ENCODE measurements at places on chromosomes 5 and 9.
A peak's percentile ranks its signal among the peaks of the same experiment; 100 is the strongest.

DNA sequence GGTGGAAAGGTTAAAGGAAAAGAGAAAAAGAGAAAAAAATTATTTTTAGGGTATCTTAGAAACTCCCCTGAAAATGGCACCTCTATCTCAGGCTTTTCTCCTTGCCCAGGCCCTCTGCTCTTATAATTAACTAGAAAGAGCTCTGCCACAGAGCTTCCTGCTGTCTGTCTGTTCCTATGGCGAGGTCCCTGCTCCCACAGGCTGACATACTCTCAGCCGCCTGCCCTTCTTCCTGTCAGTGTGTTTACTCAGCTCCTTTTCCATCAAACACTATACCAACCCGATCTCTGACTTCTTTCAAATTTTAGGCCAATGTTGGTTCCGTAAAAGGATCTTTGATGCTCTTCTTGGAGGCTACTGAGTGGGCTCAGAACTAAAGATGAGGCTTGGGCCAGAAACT lies 482.6 kb downstream of the DMAC1 start:
- no peak for DNase-seq

- no peak for DNase-seq
These were observed 379.3 kb downstream of the PLK2 start for GRCh38 chr5:58080573-58080972.

DNA sequence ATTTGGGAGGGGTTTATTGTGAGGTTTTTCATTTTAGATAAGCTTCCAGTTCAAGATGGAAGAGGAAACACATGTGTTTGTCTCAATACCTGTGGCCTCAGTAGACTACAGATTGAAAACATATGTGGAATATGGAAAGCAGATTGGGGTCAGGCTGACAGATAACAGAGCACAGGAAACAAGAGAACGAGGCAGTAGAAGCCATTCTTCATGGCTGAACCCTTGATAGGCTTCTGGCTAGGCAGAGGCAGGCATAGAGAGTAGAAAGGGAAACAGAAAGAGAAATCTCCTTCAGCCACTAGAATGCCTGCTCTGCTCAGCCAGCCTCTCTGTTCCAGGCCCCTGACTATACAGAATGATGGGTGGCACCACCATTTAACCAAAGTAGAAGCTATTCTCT lies 152.5 kb downstream of the MUSK start:
- no peak for DNase-seq

- DNase-seq = no peak
These were observed 21.4 kb upstream of the OTULINL start for GRCh38 chr5:14560091-14560595.

- DNase-seq = no peak
These were observed 491.3 kb upstream of the MEF2C start for GRCh38 chr5:89374144-89374784.

DNA sequence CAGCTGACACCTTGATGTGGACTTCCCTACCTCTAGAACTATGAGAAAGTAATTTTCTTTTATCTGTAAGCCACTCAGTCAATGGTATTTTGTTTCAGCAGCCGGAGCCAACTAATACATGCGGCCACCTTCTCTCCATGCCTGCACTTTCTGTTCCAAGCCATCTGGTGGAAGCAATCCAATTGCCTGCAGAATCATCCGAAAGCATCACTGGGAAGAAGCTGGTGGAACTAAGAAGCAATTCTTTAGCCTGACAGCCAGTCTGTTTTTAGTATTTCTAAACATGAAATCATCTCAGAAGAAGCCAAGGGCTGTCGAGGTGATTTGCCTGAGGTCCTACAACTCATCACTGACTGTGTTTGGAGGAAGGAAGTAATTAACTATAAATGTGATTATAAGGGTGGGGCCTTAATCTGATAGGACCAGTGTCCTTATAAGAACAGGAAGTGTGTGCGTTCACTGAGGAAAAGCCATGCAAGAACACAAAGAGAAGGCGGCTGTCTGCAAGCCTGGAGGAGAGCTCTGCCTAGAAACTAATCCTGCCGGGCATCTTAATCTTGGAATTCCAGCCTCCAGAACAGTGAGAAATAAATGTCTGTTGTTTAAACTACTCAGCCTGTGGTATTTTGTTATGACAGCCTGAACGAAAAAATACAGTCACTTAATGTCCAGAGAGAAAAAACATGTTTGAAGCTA lies 49.1 kb downstream of the NXNL2 start:
- DNase-seq = no peak

DNA sequence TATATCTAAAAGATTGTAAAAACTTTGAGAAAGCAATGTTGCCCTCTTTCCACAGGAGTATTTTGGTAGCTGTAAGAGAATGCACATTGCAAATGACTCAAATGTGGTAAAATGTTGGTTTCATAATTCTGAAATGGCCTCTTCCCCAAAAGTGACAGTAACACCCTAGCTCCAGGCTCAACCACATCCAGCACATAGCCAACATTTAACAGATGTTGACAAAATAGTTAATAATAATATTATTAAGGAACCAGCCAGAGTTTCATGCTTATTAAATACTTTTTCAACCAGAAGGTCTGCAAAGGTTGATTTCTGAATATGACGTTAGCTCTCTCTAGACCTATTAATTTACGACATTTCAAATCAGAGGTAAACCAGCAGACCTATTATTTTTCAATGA lies 1.3 kb downstream of the ANXA1 start:
- DNase-seq = no peak

- DNase-seq = no peak
These were observed 100.4 kb downstream of the TRIM36 start for GRCh38 chr5:115069087-115069968.

DNA sequence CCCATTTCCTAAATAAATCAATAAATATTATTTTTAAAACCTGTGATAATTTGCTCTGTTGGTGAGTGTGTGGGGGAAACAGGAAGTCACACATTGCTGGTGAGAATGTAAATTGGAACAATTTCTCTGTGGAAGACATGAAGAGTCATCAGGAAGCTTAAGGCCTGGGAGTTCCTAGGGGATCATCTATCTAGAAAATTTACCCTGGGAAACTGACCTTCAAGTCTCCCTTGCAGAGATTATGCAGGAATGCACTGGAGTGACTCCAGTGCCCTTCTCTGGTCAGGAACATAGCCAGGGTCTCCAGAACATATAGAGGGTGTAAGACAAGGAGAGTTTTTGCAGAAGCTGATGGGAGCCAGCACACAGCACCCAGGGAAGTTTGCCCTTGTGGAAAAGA lies 13.0 kb upstream of the GCNT1 start:
- no peak for DNase-seq

- DNase-seq = no peak
These were observed 83.4 kb downstream of the MEGF10 start for GRCh38 chr5:127373858-127374491.

DNA sequence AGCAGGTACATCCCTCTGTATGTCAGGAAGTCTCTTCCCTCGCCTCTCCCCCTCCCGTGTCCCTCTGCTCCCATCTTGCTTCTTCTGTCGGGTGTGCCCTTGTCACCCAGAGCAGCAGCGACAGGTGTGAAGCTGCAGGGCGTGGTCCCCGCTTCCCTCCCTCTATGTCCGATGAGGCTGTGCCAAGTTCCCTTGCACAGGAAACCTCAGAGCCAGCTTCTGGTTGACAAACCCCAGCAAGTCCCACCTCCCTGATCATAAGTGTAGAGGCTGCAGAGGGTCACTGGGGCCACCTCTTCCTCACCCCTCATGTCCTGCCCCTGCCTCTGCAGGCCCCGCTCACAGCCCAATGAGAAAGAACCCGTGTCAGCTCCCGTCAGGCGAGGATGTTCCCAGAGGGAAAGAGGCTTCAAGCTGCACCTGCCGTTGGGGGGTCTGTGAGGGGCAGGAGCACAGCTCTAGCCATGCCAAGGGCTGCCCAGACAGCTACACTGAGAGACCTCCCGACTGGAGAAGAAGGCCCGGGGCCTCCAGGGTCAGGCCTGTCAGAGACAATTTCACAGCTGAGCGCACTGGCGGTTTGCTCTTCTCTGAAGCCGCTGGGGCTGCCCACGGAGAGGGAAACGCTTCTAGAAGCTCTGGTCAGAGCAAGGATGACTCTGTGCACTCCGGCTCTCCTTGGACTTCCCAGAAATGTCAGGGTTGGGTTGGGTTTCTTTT lies 73.3 kb downstream of the AK8 start:
- DNase-seq = no peak

- no peak for DNase-seq
These were observed 657.8 kb downstream of the TLE1 start for GRCh38 chr9:81031422-81032029.

DNA sequence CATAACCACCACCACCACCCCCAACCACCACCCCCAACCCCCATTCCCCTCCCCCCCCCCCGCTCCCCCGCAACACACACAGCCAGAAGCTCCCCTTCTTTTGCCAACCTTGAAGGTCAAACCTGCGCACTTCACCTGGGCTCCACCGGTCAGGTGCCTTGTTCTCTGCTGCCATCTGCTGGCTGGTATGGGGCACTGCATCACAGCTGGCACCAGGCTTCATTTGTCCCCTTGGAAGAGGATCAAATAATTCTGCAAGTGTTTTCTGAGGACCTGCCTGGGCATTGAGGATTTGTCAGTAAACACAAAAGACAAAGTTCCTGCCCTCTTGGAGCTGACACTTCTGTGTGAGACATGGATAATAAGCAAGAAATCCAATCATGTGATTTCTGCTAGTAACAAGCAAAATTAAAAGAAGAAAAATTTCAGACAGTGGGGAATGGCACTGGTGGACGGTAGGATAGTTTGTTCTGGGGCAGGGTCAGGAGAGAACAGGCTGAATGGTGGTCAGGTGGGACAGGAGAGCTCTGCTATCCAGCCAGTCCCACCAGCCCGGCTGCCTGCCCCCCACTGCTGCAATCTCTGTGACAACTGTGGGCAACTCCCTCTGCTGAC lies 55.6 kb upstream of the LMX1B start:
- DNase-seq = peak; percentile 54

DNA sequence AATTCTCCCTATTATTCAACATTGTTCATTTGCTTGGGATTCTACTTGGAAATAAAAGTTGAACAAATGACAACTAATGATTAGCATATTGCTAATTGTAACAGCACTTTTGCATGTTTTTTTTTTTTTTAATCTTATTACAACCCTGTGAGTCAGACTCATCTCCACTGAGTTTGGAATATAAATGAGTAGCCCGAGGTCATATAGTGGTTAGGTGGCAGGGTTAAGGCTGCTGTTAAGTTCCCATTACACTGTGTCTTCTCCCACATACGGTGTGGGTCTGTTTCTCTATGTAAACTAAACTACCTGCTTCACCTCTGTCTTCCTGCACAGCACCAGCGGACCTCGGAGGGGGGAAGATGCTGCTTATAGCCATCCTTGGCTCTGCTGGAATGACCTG lies 92.4 kb downstream of the EQTN start:
- no peak for DNase-seq

DNA sequence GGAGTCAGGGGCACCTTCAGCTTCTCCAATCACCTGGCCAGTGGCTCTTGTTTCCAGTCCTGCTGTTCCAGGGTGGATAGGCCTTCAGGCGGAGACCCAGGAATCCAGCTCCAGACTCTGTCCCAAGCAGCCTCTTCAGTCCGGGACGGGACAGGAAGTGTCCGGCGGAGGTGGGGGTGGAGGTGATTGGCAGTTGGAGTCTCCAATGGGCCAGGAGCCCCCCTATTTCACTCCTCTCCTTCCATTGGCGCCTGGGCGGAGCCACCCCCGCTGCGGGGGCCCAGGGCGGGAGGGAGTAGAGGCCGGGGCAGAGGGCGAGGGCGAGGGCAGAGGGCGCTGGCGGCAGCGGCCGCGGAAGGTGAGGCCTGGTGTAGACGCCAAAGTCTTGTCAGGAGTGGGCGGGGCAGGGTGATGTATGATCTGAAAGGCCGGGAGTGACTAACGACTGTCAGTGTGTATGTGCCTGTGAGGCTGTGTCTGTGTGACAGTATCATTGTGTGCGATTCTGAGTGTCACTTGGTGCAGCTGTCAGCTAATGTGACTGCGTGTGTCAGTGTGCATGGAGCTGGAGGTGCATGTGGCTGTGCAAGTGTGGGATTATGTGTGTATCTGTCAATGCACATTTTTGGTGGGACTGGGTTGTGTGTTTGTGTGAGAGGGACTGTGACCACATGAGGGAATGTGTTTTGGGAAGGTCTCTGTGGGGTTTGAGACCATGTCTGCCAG lies at the start of gene IL11RA:
Gene IL11RA (plus strand): TSS at position 310 of the 726 bp plus-strand sequence. CDS start 3,033 bp downstream, outside the sequence.
- DNase-seq = peak; percentile 62

DNA sequence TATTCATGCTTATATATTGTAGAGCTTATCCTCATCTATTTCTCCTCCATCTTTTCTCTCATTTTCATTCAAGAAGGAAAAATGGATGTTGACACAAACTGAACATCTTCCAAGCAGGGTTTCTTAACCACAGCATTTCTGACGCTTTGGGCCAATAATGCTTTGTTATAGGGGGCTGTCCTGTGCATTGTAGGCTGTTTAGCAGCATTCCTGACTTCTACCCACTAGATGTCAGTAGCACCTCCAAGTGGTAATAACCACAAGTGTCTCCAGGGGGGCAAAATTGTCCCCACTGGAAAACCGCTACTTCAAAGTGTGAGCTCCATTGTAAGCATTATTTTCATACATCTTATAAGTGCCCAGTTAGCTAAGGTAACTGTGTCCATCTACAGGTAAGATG lies 2.6 kb upstream of the TXNDC8 start:
- DNase-seq = no peak

DNA sequence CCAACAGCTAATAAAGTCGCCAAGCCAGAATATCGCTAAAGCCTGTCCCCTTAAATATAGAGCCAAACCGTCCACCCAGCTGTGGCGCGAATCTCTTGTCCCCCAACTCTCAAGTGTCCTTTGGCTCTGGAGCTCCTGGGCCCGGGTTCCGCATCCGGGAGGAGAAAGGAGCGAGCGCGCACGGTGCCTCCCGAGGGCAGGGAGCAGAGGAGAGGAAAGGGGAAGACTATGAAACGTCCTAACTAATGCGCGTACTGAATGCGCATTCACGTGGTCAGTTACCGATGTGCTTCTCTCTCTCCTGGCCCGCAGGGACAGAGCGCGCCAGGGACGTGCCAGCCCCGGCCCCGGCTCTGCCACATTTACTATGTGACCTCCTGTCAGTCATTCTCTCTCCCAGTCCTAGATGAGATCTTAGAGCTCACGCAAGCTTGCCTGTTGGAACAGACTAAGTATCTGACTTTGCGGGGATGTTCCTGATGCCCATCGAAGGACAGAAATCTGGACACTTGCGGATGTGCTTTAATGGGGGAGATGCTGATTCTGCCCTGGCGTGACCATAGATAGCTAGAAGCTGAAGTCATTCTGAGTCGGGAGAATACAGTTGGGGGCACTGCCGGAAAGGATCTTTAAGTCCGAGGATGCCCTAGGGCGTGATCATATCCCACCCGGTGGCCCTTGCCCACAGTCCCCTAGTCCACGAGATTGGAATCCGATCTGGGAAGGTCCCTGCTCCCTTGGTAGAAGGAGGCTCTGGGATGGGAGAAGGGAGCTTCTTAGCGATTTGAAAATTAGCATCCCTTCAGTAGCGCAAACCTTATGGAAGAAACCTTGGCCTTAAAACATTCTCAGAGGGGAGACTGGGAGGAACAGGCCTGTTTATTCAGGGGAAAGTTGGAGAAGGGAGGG lies 5.7 kb upstream of the EBF1 start:
- no peak for DNase-seq

- DNase-seq = no peak
These were observed 248.3 kb downstream of the COX7C start for GRCh38 chr5:86866036-86866435.

GRCh38 chr9:69188975-69189374 lies 14.9 kb downstream of the TJP2 start:
- DNase-seq = no peak

GRCh38 chr5:29697785-29698414 lies 1495.6 kb upstream of the CDH6 start:
- DNase-seq = no peak

- no peak for DNase-seq
These were observed 27.6 kb downstream of the KIF4B start for GRCh38 chr5:155040984-155041653.

Data from activated naive CD4-positive, alpha-beta T cell treated with anti-CD3 and anti-CD28 coated beads, Interleukin-2, amount 50 U/mL, for 16 hours (primary cell).